ENCODE measurements at places on chromosomes 16 and 17.

DNA sequence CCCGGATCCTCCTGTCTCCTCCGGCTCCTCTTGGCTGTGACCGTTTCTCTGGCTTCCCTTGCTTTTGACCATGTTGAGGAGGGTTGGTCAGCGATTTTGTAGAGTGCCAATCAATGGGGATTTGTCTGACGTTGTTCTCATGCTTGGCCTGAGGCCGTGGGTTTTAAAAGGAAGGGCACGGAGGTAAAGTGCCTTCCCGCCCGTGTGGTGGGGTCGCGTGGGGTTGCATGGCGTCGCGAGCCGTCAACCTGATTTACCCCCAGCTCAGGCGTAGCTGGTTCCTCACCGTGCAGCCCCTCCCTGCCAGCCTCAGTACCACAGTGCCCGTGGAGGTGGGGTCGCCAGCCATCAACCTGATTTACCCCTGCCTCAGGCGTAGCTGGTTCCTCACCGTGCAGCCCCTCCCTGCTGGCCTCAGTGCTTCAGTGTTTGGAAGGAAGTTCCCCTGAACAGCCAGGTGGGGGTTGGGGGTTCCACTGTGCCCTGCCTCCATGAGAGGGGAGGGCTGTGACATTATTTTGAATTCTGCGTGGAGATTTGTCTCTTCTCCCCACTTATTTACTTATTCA is 5.0 kb downstream of the TPSAB1 start:
- peak; percentile 25 for DNase-seq

- DNase-seq, result no peak
Measured at GRCh38 chr16:58518980-58519368, 3.7 kb downstream of the SETD6 start.

DNA sequence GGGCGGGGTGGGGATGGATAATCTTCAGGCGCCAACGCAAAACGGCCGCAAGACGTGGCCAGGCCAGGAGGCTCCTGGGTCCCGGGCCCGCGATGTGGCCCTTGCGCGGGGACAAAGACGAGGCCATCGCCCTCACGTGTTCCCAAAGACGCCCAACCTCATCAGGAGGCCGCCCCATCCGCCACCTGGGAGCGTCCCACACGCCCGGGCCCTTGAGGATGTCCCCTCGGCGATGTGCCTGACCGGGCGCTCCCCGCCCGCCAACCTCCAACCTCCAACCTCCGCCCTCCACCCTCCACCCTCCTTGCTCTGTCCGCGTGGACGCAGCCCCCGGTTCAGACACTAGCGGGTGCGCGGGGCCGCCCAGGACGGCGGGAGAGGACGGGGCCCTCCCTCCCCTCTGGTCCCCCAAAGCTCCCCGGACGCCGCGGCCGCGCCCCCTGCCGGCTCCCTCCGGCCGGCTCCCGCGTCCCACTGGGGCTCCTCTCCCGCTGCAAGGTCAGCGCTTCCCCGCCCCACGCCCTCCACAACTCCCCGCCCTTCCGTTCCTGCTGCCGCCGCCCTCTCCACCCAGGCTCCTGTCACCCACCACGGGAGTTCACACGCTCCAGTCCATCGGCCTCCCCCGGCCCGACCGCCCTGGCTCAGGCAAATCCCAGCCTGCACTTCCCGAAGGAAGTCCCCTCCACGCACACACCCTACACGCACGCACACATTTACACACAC is 250.8 kb upstream of the RPL38 start:
- DNase-seq, result no peak

DNA sequence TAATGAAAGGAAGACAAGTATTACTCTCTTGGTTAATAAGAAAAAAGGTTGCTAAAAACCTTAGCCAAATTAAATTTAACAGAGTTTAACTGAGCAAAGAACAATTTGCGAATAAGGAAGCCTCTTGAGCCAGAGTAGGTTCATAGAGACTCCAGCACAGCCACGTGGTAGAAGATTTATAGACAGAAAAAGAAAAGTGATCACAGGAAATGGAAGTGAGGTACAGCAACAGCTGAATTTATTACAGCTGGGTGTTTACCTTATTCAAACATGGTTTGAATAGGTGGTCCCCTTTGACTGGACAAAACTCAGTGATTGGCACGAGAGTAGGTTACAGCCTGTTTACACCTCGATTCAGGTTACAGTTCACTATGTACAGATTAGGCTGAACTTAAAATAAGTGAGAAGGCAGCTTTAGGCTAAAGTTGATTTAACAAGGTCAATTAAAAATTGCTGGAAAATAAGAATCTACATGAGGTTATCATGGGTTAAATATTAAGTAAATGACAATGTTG is 3.3 kb upstream of the CCL15 start:
- no peak for DNase-seq

DNA sequence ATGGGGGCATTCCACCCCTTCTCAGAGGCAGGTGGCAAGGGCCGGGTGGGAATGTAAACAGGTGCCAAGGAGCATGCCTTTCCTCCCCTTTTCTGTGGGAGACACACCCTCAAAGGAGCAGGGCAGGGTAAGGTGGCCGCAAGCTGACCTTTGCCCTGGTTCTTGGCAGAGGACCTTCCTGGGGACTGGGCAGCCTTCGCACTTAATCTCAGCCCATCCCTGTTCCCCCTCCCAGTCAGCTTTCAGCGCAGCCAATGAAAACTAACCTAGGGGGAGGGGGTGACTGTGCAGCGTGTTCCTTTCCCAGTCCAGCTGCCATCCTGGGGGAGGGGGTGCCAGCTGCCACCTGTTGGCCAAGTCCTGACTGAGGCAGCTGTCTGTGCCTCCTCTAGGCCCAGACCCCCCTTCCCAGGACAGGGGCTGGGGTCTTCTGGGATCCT is 2.8 kb downstream of the TRAF4 start:
- peak; percentile 88 for DNase-seq

DNA sequence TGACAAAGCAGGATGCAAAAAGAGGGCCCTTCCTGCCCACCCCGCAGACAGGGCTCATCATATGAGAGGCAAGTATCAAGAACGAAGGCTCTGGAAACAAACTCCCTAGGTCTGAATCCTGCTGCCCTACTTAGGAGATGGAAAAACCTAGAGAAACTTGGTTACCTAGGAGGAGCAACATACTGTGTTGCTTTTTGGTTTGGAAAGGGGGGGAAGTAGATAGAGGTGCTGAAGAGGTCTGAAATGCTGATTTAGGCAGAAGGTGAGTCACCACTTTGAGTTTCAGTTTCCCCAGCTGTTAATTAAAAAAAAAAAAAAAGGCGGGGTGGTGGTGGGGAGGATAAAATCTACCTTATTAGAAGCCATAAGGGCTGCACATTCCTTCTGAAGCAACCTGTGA is 1.5 kb downstream of the N4BP1 start:
- DNase-seq, result no peak

- DNase-seq, result peak; percentile 75
Measured at GRCh38 chr17:15654886-15655561, 29.1 kb downstream of the TRIM16 start.

DNA sequence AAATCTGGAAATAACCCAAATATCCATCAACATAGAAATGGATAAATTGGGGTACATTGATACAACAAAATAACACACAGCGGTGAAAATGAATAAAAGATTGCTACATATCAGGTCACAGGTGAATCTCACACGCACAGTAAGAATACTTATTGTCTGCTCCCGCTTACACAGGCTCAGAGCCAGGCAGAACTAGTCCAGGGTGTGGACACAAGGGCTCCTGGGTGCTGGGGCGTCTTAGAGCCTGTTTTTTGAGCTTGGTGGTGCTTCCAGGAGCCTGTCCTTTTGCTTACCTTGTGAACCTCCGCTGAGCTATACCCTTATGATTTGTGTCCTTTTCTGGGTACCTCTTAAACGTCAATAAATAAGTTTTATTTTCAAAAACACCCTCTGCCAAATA is 19.8 kb upstream of the C16orf74 start:
- no peak for DNase-seq

GRCh38 chr17:3744014-3744413 is 20.3 kb downstream of the HASPIN start:
- DNase-seq, result no peak

DNA sequence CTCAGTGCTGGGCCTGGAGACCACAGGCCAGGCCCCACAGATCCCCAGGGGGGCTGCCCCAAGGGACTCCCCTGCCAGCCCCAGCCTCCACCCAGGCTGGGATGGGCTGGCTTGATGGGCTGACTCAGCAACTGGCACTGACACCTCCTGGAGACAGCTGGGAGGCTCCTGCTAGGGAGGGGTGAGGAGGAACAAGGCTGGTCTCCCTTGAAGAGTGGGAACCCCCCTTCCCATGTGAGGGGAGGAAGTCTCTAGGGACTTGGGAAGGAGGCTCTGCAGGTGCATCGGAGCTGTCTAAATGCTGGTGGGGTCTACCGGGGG is 10.4 kb downstream of the NHERF1 start:
- DNase-seq, result peak; percentile 40

- DNase-seq, result no peak
Measured at GRCh38 chr17:76481071-76481655, 13.8 kb downstream of the AANAT start.

- DNase-seq, result no peak
Measured at GRCh38 chr17:60524463-60525327, 1.3 kb downstream of the APPBP2 start.

DNA sequence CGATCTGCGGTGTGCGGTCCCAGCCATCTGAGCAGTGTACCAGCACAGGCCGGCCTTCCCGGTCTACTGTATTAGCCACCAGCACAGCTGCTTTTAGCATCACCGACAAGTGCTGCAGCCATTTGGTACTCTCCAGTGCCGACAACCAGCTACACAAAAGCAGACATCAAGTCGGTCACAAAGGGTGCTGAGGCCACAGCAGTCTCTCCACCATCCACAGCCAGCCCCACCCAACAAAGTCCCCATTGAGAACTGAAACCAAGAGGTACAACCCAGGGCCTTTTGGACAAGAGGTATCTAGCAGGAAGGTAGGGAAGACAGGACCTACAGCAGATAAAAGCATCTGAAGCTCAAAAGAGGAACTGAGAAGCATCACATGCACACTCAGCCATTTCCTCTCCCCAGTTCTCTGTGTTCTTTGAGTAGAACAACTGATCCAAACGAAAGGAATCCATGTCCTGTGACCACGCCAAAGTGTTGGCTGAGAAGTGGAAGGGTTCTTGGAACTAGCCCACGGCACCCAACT is 9.5 kb downstream of the MTMR4 start:
- DNase-seq, result no peak

DNA sequence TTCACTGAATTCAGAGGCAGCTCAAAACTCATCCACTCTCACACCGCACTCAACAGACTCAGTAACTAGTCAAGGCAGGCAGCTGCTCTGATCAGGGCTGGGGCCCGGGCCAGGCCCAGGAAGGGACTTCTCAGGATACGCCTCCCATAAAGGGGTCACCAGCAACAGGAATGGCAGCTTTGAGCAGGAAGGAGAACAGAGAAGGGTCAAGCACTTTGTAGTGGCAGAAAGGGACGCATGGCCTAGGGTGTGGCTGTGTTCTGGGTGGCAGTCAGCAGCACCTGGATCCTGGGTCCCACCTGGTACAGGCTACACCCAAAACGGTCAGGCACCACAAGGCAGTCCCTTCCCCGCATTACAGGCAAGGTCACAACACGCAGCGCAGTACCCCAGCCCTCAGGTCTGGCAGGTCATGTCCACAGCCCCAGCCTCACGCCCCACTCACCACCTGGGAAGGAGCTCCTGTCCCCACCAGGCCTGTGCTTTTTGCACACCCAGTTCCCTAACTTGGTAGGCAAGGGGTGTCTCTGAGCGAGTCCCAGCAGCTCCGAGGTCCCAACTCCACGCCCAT is 99.7 kb downstream of the ZNF778 start:
- no peak for DNase-seq

DNA sequence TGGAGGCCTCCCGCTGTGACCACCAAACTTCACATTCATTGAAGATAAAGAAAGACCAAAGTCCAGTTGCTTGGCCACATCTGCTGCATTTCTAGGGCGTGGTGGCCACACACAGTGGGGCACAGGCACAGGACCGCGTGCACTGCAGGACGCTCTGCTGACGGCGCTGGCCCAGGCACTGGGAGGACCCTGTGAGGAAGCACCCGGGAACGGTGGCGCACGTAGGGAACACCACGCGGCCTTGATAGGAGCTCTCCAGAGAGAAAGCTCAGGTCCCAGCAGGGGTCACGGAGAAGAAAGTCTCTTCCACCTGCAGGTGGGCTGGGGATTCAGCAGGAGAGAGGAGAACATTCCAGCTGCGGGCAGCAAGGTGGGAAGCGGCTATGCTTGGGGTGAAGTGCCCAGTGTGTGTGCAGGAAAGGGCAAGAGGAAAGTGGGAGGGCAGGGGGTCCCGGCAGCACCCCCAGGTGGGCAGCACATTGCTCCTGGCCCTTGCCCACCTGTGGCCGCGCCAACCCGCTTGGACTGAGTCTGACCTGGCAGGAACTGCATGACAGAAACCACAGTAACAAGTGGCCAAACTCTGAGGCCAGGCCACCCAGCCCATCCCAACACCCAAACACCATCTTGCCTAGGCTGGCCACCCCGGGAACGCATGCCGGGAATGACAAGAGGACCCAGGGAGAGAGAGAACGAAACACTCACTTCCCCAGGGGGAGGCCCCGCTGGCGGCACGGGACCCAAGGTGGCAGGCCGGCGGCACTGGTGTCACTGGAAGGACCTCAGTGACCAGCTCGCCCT is 32.8 kb downstream of the TBC1D16 start:
- DNase-seq, result peak; percentile 85

DNA sequence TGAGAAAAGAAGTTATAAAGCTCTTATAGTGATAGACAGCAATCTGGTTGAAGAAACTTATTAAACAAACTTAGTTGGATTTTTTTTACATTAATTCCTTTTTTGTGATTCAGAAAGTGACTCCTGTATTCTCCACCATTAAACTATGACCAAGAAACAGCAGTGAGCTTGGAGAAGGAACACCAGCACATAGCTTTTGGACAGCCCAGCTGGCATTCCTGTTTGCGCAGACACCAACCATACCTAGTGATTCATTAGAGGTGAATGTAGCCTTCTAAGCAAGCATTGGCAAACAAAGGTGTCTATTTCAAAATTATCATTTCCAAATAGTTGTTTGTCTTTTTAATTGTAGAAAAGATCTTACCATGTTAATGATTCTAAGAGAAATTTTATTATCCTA is 94.4 kb downstream of the STXBP4 start:
- no peak for DNase-seq

DNA sequence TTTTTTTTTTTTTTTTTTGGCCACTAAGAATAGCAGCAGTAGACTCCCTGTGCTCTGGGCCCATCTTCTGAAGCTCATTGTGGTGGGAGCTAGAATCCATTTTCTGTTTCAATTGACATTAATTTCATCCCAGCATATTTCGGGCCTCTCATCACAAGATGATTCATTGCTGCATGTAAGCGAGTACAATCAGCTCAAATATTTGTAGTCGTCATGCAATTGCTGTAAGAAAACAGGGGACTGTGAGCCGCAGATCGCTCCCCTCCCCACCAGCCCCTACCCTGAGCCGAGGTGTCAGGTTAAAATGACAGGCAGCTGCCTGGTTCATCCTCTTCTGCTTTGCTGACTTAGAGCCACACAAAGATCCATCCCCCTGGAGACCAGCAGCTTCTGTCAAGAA is 358.8 kb upstream of the CDH5 start:
- DNase-seq, result no peak

- DNase-seq, result peak; percentile 95
Measured at GRCh38 chr16:66608241-66609138, 4.0 kb downstream of the CMTM3 start.

- peak; percentile 73 for DNase-seq
Measured at GRCh38 chr17:17694169-17695081, 13.2 kb downstream of the RAI1 start.
